ENCODE measurements at places on chromosomes 12 and 14.

GRCh38 chr12:110906516-110906915 lies 13.9 kb downstream of the MYL2 start:
- no peak for DNase-seq

DNA sequence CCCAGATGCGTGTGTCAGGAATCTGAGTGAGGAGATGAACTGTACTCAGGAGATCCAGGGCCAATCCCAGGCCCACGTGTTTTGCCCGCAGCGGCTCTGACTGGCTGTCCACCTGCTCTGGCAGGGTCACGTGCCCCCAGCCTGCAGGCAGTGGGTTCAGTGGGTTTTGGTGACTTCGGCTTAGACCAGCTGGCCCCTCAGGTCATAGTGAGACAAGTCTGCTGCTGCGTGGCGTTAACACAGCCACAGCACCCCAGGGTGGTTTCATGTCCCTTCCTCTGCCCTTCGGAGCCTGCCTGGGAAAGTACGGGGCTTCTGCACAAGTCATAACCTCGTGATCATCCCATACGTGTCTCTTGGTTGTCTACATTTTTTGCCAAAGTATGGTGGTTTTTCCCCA lies 2.6 kb downstream of the FBRSL1 start:
- no peak for DNase-seq

GRCh38 chr14:54332490-54332889 lies 64.3 kb upstream of the CDKN3 start:
- no peak for DNase-seq

DNA sequence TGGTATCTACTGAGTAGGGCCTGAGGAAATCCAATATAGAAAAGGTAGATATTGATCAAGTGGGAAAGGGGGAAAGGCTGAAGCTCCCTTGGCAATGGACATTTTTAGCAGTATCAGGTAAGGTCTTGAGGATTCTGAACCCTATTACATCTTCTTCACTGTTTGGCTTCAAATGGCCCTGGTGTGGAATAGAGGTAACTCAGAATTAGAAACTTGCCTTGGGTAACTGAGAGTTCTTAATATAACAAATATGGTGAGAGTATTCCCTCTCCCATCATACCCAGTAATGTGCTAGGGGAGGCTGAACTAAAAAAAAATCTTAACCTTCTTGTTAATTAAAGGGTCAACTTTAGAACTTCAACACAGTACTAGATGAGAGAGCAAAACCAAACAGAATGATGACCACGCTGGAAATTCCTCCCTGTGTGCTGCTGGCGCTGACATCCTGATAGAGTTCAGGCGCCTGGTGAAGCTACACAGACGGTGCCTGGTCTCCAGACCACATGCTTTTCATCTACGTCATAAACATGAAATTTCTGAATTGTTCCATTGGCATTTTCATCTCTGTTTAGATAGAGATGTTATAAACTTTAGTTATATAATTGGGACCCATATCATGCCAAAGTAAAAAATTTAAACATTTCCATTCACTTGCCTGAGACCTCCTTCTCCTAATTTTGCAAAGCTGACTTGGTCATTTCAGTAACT lies 128.3 kb downstream of the AKAP6 start:
- peak; percentile 63 for DNase-seq

GRCh38 chr12:113855998-113856397 lies 110.1 kb downstream of the RBM19 start:
- DNase-seq = peak; percentile 61

- DNase-seq = no peak
Measured at GRCh38 chr12:76563061-76563460, 3.5 kb upstream of the OSBPL8 start.

GRCh38 chr14:99156814-99157213 lies 115.2 kb downstream of the BCL11B start:
- DNase-seq = no peak

DNA sequence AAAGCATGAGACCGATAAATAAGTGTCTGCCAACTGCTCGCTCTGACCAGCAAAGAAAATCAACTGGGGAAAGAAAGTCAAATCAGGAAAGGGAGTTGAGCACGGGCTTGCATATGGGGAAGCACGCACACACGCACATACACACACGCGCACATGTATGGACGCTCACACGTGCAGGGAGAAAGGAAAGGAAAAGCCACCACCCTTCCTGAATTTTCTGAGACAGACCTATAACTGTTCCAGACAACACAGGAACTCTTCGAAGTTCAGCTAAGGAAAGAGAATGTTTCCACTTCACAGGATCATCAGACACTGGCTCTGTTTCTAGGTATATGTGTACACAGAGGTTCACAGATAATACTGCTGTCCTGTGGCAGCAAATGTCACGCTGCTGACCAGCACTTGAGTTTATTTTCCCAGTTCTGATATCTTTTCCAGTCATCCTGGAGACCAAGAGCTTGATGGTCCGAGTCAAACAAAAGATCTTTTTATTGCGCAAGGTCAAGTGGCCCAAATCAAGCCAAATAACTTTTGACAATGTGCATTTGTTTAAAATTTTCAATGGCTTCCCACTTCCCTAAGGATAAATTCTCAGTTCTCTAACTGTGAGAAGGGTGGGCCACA lies 82.1 kb upstream of the TMCC3 start:
- no peak for DNase-seq

DNA sequence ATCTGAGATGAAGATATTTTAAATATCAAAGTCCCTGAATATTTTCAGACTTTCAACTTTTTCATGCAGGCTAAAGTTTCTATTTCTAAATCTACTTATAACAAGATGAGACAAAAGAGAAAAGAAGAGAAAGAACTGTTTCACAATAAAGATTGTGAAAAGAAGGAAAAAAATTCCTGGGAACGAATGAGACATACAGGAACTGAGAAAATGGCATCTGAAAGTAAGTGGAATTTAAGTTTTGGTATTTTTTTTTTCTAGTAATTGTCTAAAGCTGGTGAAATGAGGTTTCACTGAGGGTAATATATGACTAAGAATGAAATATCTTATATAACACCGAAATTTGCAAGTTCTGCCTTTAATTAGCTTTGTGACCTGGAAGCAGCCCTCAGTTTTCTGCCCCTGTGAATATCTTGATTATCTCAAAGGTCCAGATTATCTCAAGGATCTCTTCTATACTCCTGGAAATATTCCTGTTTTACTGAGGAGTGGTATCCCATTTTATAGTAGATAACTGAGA lies 55.7 kb upstream of the PRPF39 start:
- DNase-seq = no peak

DNA sequence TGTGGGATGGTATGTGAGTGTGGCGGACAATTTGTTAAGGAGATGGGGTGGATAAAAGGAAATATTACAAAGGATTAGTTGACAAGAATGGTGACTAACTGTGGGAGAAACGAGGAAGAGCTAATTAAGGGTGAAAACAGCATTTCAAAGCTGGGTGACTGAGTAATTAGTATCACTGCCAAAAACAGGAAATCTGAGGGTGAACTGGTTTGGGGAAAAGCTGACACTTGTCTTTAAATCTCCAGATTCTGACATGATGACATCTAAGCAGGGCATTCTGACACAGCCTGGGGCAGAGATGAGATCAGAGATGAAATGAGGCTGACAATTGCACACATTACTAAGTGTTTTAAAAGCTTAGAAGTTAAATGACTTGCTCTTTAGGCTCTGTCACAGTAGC lies 42.4 kb upstream of the CCDC175 start:
- no peak for DNase-seq

DNA sequence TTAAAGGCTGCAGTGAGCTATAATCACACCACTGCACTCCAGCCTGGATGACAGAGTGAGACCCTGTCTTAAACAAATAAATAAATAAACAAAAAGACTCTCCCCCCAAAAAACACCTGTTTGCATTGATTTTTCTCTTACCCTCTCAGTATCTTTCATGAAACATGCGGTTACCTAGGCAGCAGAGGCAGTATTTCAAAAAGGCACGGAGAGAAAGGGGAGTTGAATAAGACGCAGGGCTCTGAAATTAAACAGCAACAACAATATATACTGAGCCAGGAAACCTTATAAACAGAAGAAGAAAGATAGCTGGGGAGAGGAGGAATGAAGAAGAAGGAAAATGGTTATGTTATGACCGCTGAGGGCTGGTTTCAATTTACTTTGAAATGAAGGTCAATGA lies 277.6 kb downstream of the BTG1 start:
- DNase-seq = no peak

DNA sequence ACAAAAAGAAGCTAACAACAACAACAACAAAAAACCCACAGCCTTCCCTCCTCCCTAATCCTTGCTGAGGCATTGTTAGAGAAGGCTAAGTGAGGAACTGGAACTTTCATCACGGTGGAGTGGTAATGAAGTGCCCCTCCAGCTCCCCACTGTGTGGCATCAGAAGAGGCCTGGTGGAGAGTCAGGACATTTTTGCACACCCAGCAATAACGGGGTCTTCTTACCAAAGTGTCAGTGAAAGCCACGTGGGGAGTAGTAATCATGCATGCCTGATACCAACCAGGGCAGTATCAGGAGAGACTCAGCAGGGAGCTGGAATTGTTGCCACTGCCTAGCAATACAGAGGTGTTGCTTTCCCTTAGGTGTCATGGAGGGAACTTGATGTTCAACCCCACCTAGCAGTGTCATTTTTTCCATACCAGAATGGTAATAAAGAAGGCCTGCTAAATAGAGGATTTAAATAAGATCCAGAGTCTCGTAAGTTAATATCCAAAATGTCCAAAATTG lies 299.7 kb upstream of the RGS6 start:
- no peak for DNase-seq

GRCh38 chr12:76310110-76310509 lies 38.1 kb downstream of the BBS10 start:
- DNase-seq = no peak

- peak; percentile 93 for DNase-seq
Measured at GRCh38 chr14:103074729-103075367, 9.2 kb upstream of the LBHD2 start.

DNA sequence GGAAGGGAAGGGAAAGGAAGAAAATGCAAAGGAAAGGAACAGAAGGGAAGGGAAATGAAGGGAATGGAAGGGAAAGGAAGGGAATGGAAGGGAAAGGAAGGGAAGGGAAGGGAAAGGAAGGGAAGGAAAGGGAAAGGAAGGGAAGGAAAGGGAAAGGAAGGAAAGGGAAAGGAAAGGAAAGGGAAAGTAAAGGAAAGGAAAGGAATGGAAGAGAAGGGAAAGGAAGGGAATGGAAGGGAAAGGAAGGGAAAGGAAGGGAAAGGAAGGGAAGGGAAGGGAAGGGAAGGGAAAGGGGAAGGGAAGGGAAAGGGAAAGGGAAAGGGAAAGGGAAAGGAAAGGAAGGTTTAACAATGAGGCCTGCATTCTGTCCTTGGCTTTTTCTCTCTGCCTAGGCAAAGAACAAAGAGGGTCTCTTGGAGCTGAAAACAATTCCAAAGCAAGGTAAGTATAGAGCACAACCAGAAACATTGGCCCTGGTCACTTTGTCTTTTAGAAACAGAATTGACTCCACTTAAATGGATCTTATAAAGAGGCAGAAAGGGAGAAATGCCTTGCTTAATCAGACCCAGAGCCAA lies 525.9 kb upstream of the TMPO start:
- no peak for DNase-seq

- no peak for DNase-seq
Measured at GRCh38 chr14:43143106-43143505, 1364.0 kb downstream of the FSCB start.

- DNase-seq = no peak
Measured at GRCh38 chr12:130258863-130259262, 78.8 kb upstream of the PIWIL1 start.

DNA sequence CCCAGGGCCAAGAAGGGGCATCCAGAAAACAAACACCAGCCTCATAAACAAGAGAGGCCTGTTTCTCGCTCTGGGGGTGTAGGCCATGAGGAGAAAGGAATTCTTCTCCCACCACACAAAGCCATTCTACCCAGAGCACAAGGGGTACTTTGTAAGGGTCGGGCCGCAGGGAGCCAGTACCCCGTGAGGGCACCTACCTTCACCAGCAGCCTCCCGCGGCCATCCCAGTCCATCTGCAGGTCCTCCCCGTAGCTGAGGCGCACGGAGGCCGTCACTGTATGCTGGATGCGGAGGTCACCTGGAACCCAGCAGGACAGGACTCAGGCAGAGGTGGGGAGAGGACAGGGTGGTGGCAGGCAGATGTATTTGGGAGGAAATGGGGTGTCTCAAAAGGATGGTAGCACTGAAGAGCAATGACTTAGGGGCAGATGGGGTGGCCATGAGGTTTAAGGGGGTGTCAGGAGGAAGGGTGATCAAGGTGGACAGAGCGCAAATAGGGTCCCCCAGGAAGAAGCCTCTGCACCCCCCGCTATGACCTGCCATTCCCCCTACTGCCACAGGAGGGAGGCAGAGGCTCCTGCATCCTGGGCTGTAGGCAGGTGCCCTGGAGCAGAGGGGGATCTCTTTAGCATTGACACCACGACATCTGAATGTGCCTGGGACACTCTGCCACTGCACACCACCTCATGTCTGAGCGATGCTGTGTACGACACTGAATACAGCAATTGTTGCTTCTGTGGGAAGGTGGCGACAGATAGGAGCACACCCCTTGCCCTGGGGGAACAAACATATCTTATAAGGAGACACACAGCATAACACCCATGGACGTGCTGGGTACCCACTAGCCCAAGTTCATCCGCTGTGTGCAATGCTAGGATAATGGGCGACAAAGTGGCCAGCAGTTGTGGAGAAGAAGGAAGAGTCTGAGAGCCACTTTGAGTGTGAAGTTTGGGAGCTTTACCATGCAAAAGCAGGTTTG lies 61.4 kb downstream of the VWF start:
- DNase-seq = no peak

DNA sequence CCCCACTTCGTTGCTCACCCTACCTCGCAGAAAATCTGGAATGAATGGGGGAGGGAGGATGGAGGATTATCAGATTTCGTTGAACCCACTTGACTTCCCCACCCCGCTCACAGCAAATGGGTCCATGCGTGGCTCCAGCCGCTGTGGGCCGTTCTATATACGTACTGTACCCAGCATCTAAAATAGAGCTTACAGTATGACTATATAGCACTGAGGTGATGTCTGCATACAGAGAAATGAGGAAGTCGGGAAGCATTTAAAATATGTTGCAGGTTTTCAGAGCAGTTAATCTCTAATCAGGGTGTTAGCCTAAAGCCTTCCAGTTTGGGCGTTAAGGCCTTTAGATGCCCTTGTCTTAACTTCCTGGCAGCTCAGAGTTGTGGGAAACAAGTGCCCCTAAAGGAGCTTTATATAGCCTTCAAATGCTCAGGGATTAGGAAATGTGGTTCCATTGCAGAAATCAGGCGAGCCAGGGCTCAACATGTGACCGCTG lies 1.4 kb downstream of the BICDL1 start:
- no peak for DNase-seq

DNA sequence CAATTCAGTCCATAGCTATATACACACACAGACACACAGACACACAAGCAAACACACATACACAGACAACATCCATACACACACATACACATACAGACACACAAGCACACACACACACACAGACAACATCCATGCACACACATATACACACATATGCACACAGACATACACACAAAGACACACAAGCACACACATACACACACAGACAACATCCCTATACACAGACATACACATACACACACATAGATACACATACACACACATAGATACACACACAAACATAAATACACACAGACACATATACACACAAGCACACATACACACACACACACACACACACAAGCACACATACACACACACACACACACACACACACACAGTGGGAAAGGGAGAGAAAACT lies 254.8 kb downstream of the VRK1 start:
- DNase-seq = no peak

GRCh38 chr12:108826101-108826806 lies 31.1 kb downstream of the SSH1 start:
- peak; percentile 74 for DNase-seq

Measured in left cardiac atrium (tissue), 4 donors.